Suppressor macrophage (primary cell): ENCODE measurements at places on chromosomes 11 and 22.
A peak's percentile ranks its signal among the peaks of the same experiment; 100 is the strongest.

- no peak for DNase-seq
Measured at GRCh38 chr11:83990160-83990733, 704.1 kb upstream of the CCDC90B start.

- DNase-seq: no peak
Measured at GRCh38 chr11:97815667-97816066, 1205.1 kb upstream of the CNTN5 start.

DNA sequence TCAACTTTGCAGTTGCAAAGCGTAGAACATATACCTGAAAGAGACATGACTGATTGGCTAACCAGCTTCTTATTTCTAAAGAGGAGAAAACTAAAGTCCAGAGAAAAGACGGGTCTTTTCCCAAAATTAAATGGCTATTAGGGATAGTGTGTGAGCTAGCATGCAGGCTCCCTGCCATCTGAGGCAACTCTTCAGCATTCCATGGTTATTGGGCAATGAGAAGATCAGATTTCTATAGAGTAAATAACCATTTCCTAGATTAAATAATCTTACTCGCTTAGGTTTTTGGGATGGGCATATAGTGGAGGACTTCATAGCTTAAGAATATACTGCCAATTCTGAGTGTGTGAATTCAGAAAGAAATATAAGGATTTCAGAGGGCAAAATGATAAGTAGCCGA, 95.0 kb downstream of the PDHX start:
- DNase-seq: no peak

GRCh38 chr22:27670701-27671412, 130.7 kb downstream of the MN1 start:
- no peak for DNase-seq

- peak; percentile 60 for DNase-seq
Measured at GRCh38 chr22:35552196-35552842, 11.7 kb downstream of the RASD2 start.

GRCh38 chr11:110112457-110112856, 19.3 kb downstream of the ZC3H12C start:
- DNase-seq: no peak

GRCh38 chr22:19568337-19569275, 44.4 kb upstream of the CLDN5 start:
- DNase-seq: no peak

- no peak for DNase-seq
Measured at GRCh38 chr11:124930799-124931198, 5.0 kb downstream of the HEPACAM start.

DNA sequence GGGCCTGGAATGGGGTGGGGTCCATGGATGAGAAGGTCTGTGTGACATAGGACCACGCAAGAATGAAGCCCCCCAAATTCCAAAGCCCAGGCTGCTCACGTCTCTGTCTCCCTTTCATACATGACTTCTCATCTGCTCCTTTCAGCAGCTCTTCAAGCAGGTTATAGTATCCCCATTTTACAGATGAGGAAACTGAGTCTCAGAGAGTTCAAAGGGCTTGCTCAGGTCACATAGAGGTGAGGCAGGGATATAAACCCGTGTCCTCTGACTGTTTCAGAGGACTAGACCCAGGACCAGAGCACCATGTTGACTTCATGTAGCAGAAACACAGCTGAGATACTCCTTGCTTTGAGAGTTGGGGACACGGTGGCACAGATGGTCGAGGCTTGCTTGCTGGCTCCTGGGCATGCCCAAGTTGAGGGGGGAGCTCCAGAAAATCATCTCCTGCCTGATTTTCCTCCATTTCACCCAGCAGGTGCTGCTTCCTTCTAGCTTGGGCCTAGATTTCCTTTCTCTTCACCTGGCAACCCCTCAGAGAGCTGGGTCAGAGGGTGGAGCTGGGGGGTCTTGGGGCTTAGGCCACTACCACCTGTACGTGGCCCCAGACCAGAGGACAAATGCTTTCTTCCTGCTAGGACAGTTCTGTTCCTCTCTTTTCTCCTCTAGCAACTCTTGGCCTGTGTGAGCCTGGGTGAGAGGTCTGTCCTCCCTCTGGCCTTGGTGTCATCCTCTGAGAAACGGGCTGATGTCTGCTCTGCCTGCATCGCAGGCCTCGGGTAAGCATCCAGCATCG, 24.1 kb upstream of the THY1 start:
- DNase-seq: no peak

- DNase-seq: no peak
Measured at GRCh38 chr11:123381817-123382554, 48.1 kb upstream of the GRAMD1B start.

GRCh38 chr11:32390712-32391111, 44.6 kb downstream of the WT1 start:
- no peak for DNase-seq

DNA sequence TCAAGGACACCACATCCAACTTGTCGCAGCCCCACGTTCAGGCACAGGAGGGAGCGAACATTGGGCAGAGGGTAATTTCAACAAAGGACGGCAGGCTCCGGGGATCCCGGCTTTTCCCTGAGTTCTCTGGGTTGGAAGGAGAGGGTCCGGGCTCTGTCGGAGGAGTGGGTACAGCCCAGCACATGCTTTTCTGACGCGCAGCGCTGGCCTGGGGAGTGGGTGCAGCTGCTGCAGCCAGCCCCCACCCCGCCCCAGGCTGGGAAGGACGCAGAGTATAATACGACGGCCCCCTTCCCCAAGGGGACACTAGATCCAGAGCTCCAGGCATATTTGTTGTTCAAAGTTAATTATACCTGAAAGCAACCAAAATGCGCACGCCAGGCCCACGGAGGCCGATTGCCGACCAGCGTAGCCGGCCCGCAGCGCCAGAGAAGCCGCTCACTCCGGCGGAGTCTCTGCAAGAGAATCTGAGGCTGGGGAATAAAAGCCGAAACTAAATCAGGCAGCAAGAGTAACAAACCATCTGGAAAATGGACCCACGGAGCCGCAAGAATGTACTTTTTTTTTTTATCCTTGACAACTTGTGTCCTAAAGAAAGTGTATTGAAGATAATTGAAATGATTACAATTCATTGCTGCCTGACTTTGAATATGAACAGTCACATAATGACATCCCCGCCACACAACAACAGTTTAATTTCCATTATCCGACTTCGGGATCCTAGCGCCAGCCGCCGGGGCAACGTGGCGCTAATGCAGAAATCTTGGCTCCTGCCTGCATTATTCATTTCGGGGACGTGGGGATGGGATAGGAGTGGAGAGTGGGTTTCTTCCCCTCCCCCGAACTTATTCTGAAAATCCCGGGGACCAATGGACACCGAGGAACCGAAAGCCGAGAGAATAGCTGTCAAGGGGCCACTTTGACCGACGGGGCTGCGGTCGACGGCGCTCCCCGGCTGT, 14.0 kb upstream of the PAX6 start:
- no peak for DNase-seq

- DNase-seq: peak; percentile 86
Measured at GRCh38 chr11:19728436-19728835, 15.8 kb downstream of the NAV2 start.

GRCh38 chr11:103378931-103379330, 269.7 kb downstream of the DYNC2H1 start:
- no peak for DNase-seq
